ENCODE measurements at places on chromosomes 3 and 15. TPM values are rescaled to one million over a fixed set of nuclear protein-coding genes. Genes with fewer than 3 reads are reported as not detected.

- H3K4me1 ChIP-seq: no peaks in the 10 kb centered on the region
- H3K27ac ChIP-seq: no peak overlapping the region
- no peaks in the 10 kb centered on the region for H3K27me3 ChIP-seq
- no peak overlapping the region for H3K4me3 ChIP-seq
- no peaks in the 10 kb centered on the region for H3K36me3 ChIP-seq
Measured at GRCh38 chr3:162332344-162332743, 835.7 kb downstream of the OTOL1 start.

GRCh38 chr15:25054943-25055342 is 100.2 kb downstream of the SNRPN start:
- no peak overlapping the region for H3K4me3 ChIP-seq
- no peak for DNase-seq
- no peaks in the 10 kb centered on the region for H3K36me3 ChIP-seq
- no peak overlapping the region for H3K27ac ChIP-seq

Gene ATP13A4
- total RNA-seq: 13.0 TPM

Gene NME9
- not detected for total RNA-seq

- H3K27ac ChIP-seq: no peak overlapping the region
- H3K27me3 ChIP-seq: no peaks in the 10 kb centered on the region
- no peaks in the 10 kb centered on the region for H3K4me1 ChIP-seq
Measured at GRCh38 chr3:49158103-49158709, 7.9 kb downstream of the CCDC71 start.

Gene CCNL1
- total RNA-seq: 269 TPM

Gene MYRIP
- total RNA-seq: 7.4 TPM

GRCh38 chr3:114057011-114057347 is 442 bp downstream of the QTRT2 start:
- peak overlapping the region; percentile 62 for H3K4me3 ChIP-seq
- no peak for DNase-seq
- H3K36me3 ChIP-seq: no peaks in the 10 kb centered on the region
- peaks cover 35% of the 10 kb centered on the region for H3K4me1 ChIP-seq
- no peaks in the 10 kb centered on the region for H3K27me3 ChIP-seq
- H3K27ac ChIP-seq: peak overlapping the region; percentile 78

DNA sequence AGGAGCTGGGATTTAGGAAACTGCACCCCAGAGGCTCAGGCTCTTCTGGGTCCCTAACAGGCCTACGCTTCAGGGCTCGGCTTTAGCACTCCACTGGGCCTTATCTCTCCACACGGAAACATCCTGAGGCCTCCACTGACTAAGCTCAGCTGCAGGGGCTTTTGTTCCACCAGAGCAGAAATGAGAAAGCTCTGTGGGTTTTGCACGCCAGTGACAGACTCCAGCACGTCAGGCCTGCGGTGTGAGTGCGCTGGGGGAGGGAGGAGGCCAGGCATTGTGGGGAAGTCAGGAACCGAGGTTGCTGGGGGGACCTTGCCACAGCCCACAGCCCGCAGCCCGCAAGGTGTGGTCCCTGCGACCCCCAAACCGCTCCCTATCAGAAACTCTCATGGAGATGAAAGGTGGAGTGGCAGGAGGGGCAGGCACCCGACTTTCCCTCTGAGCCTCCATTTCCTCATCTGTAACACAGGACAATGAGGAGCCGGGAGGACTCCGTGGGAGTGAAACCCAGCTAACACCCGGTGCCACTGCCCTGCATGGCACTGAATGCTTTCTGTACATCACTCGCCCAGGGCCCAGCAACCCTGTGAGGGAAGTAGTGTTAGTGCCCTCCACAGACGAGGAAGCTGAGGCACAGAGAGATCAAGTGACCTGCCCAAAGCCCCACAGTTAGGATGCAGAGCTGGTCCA is 106.5 kb downstream of the TPRA1 start:
- no peaks in the 10 kb centered on the region for H3K4me1 ChIP-seq
- no peak overlapping the region for H3K4me3 ChIP-seq
- H3K27ac ChIP-seq: no peak overlapping the region
- H3K27me3 ChIP-seq: no peaks in the 10 kb centered on the region
- H3K36me3 ChIP-seq: no peaks in the 10 kb centered on the region

Measured in vagina (tissue), 2 donors.